ENCODE measurements at places on chromosomes 5 and 9. TPM values are rescaled to one million over a fixed set of nuclear protein-coding genes. Genes with fewer than 3 reads are reported as not detected.
A peak's percentile ranks its signal among the peaks of the same experiment; 100 is the strongest.

DNA sequence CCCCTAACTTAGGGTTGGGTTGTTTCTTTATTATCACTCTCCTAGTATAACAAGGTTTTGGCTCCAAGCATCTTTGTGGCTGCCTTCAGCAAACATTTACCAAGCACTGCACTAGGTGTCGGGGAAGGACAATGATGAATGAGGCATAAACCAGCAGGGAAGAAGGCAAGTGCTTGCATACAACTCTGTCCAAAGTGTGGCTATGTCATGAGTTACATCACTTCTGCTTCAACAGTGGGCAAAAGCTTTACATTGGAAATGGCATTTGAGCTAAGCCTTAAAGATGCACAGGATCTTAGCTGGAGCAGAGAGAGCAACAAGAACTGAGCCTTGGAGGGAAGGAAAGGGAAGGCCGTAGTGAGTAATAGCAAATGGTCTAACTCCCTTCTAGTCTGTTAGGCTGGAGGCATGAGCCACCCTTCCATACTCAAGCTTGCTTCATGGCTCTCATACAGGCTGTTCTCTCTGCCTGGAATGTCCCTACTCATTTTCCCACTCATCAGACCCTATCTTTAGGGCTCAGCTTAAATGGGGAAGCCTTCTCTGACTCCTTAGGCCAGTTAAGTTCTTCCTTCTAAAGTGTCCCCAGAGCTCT lies 121.8 kb downstream of the SEMA6A start:
- no peak for DNase-seq
- H3K36me3 ChIP-seq: peaks cover 10% of the 10 kb centered on the region
- H3K27me3 ChIP-seq: no peaks in the 10 kb centered on the region

DNA sequence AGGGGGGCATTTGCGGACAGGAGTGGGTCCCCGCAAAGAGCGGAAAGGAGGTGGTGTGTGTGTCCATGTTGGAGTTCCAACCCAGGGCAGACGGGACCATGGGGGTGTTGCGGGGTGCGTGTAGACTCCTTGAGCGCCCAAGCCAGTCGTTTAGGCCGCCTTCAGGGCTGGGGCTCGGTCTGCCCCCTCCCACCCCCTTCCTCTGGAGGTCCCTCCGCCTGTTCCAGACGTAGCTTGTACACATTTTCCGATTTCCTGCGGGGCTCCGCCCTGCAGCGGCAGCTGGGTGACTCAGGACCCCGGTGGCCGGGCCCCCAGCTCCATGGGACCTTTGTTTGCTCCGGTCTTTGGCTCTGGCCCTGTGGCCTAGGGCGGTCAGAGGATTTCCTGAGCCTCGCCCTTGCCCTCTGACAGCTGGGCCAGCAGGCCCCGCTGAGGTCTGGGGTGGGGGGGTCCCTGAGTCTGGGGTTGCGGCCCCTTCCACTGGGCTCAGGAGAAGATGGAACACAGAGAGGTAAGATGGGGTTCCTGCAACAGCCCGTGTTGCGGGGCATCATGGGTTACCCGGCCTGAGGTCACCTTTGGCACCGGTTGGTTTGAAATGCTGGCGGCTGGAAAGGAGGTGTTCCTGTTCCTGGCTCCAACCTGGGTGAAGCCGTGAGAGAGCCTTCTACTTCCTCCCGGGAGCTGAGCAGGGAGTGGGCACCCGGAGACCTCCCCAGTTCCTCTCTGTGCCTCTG lies 1.5 kb downstream of the PKN3 start:
- no peaks in the 10 kb centered on the region for H3K36me3 ChIP-seq
- no peak for DNase-seq
- peaks cover 3% of the 10 kb centered on the region for H3K4me1 ChIP-seq

GRCh38 chr5:155919126-155919525 lies 407.8 kb upstream of the SGCD start:
- H3K4me1 ChIP-seq: no peaks in the 10 kb centered on the region
- H3K36me3 ChIP-seq: no peaks in the 10 kb centered on the region
- H3K27me3 ChIP-seq: peaks cover 8% of the 10 kb centered on the region
- DNase-seq: no peak
- no peak overlapping the region for H3K4me3 ChIP-seq

GRCh38 chr5:165673499-165673898 lies 2168.1 kb downstream of the MAT2B start:
- DNase-seq: no peak
- no peaks in the 10 kb centered on the region for H3K27me3 ChIP-seq
- H3K36me3 ChIP-seq: no peaks in the 10 kb centered on the region
- H3K4me1 ChIP-seq: no peaks in the 10 kb centered on the region

PLCXD3 gene
- 1.1 TPM for total RNA-seq

DNA sequence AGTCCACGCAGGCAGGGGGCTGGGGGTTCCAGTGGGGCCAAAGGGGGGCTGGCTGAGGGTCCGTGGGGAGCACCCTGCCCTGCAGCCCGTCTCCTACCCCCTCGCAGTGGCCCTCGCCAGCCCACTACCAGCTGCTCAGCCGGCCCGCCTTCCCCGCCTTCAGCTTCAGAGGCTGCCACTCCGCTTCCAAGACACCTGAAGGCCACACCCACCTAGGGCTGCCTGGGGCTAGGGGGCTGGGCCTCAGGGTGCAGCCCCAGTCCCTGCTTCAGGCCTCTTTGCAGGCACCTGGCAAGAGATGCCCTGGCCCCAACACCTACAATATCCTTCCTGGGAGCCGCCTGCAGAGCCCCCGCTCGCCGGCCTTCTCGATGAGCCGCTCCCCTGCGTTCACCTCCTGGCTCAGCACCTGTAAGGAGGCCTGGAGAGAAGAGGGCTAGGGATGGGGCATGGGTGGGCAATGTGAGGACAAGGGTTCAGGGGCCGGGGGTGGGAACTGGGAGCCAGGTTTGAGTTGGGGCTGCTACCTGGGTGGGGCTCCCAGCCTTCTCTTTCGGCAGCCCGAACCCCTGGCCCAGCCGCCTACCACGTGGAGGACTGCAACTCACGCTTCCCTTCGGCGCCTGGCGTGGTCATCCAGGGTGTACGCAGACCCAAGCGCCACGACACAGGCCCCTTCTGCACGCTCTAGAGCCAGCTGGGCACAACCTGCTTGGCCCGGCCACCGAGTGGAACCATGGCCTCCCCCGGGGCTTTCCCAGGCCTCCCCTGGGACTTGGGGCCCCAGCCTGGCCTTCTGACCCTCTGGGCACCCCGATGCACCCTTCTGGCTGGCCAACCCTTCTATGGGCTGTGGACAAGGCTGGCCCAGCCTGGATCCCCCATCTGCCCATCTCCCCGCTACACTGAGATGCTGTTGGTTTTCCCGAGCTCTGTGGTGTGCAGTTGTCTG lies 1.7 kb downstream of the STPG3 start:
- H3K4me3 ChIP-seq: no peak overlapping the region
- H3K27me3 ChIP-seq: no peaks in the 10 kb centered on the region
- DNase-seq: no peak
- peaks cover 8% of the 10 kb centered on the region for H3K4me1 ChIP-seq

KIF24 gene
- 9.1 TPM for total RNA-seq

DNA sequence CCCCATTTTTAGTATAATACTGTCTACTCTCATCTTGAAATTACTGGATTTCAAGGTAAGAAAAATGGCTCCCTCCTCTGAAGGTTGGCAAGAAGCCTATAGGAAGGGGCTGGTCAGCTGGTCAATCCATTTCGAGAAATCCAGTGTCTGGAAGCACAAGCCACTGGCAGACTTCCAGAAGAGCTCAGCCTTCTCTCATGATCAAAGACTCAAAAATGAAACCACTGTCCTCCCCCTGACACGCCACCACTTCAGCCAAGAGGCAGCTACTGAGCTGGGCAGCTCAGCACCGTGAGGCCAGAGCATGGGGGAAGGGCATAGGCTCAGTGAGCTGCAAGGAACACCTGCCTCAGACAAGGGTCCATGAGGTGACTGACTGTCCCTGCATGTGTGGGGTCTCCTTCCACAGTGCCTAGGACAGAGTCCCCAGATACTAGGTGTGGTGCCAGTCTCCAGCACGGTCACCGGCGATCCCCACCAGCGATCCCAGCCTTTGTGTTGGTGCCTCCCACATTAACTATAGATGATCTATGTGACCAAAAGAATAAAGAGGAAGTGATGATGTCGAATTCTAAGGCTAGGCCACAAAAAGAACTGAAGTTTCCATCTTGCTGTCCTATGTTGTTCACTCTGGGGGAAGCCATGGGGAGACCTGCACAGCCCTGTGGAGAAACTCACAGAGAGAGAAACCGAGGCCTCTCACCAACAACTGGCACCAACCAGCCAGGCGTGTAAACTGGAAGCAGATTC lies 100.1 kb upstream of the LRRTM2 start:
- H3K4me3 ChIP-seq: no peak overlapping the region
- peak overlapping the region; percentile 9 for H3K27ac ChIP-seq
- no peak for DNase-seq
- peaks cover 2% of the 10 kb centered on the region for H3K36me3 ChIP-seq
- peaks cover 2% of the 10 kb centered on the region for H3K4me1 ChIP-seq

DNA sequence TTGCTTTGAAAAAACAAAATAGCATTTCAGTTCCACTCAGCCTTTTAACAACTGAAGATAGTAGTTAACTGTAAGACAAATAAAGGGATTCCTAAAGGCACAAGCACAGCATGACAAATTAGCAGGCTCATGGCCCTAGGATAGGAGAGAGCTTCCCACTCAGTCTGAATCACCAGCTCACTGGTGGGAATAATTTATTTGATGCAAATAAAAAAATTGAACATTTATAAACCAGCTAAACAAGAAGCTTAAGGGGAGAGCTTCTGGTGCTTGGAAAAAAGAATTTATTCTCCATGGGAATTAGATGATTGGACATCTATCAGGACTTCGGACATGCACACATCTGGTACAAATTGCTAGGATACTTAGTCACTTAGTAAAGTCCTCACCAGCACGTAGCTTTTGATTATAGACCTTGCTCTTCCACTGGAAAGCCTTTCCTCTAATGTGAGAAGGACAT lies 294.1 kb upstream of the TNC start:
- DNase-seq: no peak
- H3K4me3 ChIP-seq: no peak overlapping the region
- H3K36me3 ChIP-seq: no peaks in the 10 kb centered on the region
- peaks cover 1% of the 10 kb centered on the region for H3K4me1 ChIP-seq

MRPS2 gene
- total RNA-seq: 36.5 TPM

DNA sequence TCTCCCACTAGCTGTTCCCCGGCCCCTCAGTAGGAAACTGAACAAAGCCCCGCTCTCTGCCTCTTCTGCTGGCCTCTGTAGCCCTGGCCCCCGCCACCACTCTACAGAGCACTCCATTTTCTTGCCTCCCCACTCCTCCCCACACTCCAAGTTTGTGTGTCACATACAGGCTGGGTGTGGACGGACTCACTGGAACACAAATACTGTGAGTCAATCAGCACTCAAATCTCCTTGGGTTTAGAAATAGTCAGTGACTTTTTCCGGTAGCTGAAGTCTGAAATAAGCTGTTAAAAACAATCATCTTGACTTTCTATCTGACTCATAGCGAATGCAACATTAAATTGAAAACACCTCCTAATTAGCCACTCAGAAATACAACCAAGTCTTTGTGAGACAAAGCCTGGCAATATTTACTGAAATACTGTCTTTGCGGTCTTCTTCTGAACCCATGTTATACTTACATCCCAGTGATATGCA lies 122.5 kb downstream of the LHFPL2 start:
- no peak overlapping the region for H3K27ac ChIP-seq
- DNase-seq: no peak
- H3K4me1 ChIP-seq: peaks cover 29% of the 10 kb centered on the region
- H3K4me3 ChIP-seq: no peak overlapping the region

ENHO gene
- total RNA-seq: 4.5 TPM

DNA sequence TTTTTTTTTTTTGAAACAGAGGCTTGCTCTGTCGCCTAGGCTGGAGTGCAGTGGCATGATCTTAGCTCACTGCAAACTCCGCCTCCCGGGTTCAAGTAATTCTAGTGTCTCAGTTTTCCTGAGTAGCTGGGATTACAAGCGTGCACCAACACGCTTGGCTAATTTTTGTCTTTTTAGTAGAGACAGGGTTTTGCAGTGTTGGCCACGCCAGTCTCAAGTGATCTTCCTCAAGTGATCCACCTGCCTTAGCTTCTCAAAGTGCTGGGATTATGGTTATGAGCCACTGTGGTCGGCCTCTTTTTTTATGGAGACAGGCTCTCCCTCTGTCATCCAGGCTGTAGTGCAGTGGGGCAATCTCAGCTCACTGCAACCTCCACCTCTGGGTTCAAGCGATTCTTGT lies 82.9 kb downstream of the RAB24 start:
- no peak overlapping the region for H3K27ac ChIP-seq
- peaks cover 5% of the 10 kb centered on the region for H3K4me1 ChIP-seq
- H3K4me3 ChIP-seq: no peak overlapping the region
- DNase-seq: no peak

DNA sequence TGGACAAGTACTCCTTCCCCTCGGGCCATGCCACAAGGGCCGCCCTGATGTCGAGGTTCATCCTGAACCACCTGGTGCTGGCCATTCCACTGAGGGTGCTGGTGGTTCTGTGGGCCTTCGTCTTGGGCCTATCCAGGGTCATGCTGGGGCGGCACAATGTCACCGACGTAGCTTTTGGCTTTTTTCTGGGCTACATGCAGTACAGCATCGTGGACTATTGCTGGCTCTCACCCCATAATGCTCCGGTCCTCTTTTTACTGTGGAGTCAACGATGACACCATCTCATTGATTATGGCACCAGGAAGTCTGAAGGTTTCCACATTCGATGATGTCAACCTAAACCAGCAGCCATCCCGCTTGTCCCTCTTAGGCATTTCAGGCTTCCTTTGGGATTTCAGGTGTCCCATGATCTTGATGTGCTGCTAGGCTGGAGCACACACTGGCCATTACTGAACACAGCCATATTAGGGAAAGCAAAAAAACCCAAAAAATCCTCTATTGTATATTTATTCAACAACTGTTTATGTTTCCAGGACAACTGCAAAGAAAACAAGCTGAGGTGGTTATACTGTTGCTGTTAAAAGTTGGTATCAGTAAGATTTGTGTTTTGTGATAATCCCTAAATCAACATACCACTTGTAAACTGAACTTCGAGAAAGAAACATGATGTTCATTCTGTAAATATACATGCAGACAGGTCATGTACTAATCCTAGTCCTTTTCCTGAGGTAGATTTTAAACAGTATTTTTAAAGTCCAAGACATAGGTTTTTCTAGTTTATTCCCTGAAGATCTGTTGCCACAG lies 1.1 kb downstream of the PLPP6 start:
- H3K4me1 ChIP-seq: peaks cover 57% of the 10 kb centered on the region
- H3K27ac ChIP-seq: peak overlapping the region; percentile 91
- DNase-seq: no peak
- H3K27me3 ChIP-seq: no peaks in the 10 kb centered on the region
- H3K36me3 ChIP-seq: peaks cover 4% of the 10 kb centered on the region
